ENCODE measurements at places on chromosomes 2 and 18.
A peak's percentile ranks its signal among the peaks of the same experiment; 100 is the strongest.

GRCh38 chr2:217585362-217585761 is 417.4 kb downstream of the TNS1 start:
- DNase-seq: no peak

- DNase-seq: no peak
Observed at GRCh38 chr2:113407446-113408099, 29.9 kb upstream of the ZNG1B start.

DNA sequence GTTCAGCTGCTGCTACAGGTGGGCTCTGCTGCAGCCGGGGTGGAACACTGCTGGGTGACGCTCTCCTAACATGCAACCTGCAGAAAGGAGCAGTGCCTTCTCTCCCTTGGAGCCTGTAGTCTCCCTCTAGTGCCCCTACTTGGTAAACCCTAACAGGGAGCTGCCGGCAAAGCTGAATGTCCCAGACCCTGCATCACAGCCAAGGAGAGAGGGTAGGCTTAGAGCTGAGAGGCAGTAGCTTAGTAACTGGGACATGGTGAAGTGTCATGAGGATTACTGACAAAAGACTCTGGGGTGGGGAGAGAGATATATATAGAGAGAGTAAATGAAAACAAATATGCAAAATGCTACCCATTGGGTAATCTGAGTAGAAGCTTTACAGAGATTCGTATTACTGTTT is 9.9 kb downstream of the NCAPH start:
- DNase-seq: no peak

- no peak for DNase-seq
Observed at GRCh38 chr2:66583881-66584280, 149.0 kb downstream of the MEIS1 start.

DNA sequence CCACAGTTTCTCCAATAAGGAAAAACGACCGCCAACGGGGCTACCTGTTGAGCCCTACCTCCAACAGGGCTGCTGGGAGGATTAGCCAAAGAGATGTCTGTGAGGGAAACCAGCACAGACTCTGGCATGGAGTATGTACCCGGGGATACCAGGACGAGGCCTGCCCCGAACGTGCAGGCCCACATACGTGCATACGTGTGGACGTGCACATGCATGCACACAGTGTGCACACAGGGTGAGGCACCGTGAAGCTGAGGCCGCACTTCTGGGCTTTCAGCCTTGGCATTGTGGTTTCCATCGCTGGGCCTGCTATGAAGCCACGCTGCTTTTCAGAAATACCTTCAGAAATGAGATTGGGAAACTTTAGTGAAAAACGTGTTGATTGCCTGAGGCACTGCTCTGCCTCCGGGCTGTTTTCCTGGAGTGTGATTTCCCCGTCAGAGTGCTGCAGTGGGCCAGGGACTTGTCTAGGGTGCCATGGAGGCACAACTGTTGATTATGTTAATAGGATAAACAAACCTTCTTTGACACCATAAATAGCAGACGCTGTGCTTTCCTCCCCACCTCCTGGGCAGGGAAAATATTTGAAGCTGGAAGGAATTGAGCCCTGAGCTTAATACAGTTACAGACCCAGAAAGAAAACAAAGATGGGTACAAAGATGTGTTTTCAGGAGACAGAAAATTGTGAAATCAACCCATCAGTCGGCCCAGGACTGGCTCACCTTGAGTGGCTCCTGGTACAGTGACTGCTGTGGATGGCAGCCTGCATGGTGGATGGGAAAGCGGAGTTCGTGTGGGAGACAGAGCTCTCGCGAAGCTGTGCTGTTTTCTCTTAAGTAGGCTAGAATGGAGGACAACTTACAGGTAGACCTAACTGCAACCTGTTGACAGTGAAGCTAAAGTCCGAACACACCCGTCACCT is 182.3 kb downstream of the FAM210A start:
- DNase-seq: no peak

GRCh38 chr2:198309673-198310280 is 505.4 kb downstream of the PLCL1 start:
- peak; percentile 58 for DNase-seq
